ENCODE measurements at places on chromosomes 5 and 9. TPM values are rescaled to one million over a fixed set of nuclear protein-coding genes. Genes with fewer than 3 reads are reported as not detected.

- DNase-seq: no peak
Observed at GRCh38 chr5:105428451-105429380, 1866.1 kb upstream of the NUDT12 start.

DNA sequence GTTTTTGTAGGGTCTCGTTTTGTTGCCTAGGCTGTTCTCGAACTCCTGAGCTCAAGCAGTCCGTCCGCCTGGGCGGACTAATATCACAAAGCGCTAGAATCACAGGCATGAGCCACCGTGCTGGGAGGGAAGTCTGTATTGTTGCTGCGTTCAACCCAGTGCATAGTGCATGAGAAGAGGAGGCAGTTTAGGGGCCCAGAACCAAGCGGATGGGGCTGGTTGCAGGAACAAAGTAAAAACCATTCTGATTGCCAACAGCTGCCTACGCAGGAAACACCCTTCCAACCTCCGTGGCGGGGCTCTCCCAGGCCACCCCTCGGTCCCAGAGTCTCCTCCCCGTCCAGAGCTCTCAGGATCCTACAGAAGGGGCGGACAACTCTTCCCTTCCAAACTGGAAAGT, 87.1 kb downstream of the ANXA2R start:
- no peak for DNase-seq

GRCh38 chr9:91073049-91073810, 271.6 kb downstream of the SYK start:
- no peak for DNase-seq

GRCh38 chr5:100840370-100840769, 62.7 kb downstream of the ST8SIA4 start:
- DNase-seq: peak; percentile 89

GRCh38 chr9:86801246-86801645, 146.1 kb downstream of the GAS1 start:
- DNase-seq: no peak

DNA sequence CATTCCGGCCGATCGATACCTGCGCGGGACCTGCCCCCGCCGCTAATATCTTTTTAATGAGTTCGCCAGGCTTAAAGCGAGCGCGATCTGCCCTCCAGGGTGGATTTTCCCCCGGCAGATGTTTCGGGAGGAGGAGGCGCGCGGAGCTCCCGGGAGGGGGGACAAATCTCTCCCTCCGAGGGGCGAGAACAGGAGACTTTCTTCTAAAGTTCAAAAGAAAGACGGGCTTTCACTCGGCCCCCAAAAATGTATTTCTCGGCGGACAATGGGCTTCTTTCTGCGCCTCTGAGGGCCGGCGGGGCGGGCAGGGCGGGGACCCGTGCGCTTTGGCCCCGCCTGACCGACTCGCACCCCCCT, 4.1 kb upstream of the PRDM12 start:
- no peak for DNase-seq

DNA sequence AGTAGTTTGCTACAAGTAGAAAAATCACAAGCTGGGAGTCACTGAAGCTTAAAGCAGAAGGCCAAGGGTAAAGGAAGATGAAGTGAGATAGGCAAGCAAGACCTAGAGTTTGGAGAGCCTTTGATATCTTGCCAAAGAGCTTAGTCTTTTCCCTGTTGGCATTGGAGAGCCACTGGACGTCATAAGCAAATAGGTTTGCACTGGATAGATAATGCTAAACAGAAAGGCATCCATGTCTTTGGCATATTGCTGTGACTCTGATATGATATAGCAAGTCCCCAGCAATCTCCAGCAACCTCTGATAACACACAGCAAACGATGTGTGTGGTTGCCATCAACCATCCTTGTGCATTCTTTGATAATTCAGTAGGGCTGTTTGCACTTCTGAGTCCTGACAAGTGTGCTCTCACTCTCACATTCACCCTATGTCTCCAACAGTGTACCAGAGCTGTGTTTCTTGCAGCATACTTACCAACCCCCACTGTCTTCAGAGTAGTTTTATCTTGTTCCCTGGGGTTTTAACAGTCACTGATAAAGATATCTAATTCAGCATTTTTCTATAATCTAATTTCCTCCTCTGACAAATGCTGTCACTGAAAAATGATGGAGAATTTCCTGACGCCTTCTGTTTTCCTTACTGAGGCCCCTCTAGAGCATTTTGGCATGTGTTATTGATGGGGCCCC, 16.9 kb upstream of the FREM1 start:
- DNase-seq: no peak

- no peak for DNase-seq
Observed at GRCh38 chr5:150461231-150461630, 11.7 kb upstream of the RPS14 start.

DNA sequence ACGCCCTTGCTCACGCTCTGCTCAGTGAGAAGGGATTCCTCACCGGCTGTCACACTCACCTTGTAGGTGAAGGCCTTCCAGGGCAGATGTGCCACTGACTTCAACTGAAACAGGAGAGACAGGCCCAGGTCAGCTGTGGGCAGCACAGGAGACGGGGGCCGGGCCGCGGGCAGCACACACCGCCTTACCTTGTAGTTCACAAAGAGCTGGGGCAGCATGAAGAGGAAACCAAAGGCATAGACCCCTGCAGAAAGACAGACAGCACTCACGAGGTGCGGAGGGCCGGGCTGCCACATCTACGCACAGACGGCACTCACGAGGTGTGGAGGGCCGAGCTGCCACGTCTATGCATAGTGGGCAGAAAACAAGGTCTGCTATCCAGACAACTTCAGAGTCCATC, 23.3 kb downstream of the CLPTM1L start:
- DNase-seq: no peak

DNA sequence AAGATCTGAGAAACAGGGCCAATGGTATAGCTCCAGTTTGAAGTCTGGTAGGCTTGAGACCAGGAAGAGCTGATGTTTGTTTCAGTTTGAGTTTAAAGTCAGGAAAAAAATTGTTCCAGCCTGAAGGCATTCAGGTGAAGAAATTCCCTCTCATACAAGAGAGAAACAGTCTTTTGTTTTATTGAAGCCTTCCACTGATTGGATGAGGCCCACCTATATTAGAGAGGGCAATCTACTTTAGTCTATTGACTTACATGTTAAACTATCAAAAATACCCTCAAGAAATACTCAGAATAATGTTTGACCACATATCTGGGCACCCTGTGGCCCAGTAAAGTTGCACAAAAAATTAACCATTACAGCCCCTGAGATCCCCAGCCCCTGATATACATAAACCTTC, 5.2 kb upstream of the DEPDC1B start:
- DNase-seq: no peak

Gene ORM1
- not detected for total RNA-seq

GRCh38 chr5:10631316-10631996, 67.6 kb downstream of the ANKRD33B start:
- no peak for DNase-seq

DNA sequence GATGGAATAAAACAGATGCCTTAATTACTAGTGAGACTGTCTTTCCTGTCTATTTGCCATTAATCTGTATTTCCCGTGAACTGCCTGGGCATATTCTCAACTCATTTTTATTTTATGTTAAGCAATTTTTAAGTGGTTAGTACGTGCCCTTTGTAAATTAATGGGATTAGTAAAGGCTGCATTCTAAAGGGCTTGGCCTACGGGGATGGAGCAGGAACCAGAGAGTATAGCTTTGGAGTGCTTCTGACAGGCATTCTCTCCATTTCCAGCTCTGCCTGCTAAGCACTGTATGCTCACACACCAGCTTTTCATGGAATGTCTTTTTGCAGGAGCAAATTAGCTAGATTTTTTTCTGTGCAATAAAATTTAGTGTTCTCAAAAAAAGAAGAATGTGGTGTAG, 241.2 kb downstream of the MCTP1 start:
- DNase-seq: no peak

- no peak for DNase-seq
Observed at GRCh38 chr5:149731332-149731616, 1.2 kb downstream of the PPARGC1B start.

- no peak for DNase-seq
Observed at GRCh38 chr9:81772144-81772543, 82.8 kb upstream of the TLE1 start.
